Fibroblast of gingiva (primary cell): ENCODE measurements at places on chromosomes 5 and 9.
A peak's percentile ranks its signal among the peaks of the same experiment; 100 is the strongest.

GRCh38 chr9:133880851-133881661 is 111.1 kb downstream of the VAV2 start:
- DNase-seq: no peak

- no peak for DNase-seq
These were observed 25.9 kb upstream of the GLDC start for GRCh38 chr9:6671416-6671815.

- no peak for DNase-seq
These were observed 118.6 kb downstream of the FGF18 start for GRCh38 chr5:171537923-171538537.

DNA sequence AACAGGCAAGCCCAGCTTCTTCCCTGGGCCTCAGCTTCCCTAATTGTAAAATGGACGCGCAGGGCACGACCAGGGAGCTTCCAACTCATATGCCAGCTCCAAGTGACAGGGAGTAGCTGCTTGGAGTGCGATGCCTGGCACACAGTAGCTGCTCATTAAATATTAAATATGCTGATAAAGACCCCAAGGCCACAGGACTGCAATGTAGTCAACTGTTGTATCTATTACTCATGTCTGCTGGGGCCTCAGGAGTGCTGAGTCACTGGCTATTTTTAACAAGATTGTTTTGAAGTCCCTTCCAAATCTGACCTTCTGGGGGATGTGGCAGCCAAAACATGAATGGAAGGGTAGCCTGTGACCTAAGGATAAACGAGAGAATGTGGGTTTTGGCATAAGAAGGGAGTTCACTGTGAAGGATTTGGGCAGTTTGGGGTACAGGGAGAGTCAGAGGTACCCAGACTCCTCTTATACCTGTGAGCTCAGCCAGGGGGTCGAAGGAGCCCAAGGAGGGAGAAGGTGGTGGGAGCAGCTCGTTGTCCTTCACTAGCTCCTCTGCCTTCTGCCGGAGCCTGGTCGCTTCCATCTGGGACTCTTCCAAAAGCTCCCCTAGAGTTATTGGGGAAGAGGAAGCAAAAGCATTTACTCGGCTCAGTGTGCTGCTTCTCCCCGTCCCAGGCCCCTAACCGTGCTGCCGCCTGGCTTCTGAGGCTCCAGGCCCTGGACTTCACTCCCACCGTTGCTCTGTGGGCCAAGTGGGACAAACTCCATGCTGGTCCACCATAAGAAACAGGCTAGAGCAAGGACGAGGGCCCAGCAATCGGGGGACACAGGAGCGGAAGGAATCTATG is 17.5 kb downstream of the TNIP1 start:
- DNase-seq: peak; percentile 74

DNA sequence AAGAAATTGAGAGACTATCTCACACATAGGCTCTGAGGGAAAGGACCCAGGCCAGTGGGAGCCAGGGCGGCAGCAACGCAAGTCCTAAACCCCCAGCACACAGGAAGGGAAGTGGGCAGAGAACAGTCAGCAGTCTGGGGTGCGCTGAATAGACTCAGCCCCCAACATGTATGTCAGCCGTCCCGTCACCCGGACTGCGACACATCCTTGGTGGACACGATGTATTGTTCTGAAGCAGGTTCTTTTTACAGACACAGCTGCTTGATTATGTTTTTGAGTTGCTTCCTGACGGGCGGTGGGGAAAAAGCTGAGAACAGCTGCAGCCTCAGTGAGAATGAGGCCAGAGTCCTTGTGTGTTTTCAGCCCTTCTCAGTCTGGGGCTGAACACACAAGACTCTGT is 64.1 kb upstream of the CXCL14 start:
- DNase-seq: no peak

DNA sequence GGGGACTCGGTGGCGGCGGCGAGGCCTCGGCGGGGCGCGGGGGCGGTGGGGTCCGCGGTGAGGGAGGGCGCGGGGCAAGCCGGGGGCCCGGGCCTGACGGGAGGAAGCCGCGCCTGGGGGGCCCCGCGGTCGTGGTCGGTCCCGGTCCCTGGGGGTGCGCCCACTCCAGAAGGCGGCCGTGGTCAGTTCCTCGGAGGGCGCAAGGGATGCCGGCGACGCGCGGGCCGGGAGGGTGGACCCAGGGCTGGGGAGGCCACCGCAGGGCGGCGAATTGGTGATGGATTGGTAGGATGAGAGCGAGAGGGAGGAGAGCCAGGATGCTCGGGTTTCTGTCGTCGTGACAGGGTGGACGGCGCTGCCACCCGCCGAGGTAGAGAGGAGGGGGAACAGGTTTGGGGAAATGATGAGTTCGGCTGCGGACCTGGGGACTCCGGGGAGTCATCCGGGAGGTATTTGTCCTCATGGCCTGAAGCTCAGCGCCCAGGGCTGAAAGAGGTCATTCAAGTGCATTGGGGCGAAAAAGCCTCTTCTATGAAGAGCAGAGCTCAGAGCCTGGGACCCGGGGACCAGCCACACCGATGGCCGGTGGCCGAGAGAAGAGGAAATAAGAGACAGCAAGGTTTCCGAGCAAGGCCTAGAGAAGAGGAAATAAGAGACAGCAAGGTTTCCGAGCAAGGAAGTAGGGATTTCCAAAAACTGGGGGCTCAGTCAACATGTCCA is 557 bp downstream of the GNG10 start:
- peak; percentile 51 for DNase-seq

DNA sequence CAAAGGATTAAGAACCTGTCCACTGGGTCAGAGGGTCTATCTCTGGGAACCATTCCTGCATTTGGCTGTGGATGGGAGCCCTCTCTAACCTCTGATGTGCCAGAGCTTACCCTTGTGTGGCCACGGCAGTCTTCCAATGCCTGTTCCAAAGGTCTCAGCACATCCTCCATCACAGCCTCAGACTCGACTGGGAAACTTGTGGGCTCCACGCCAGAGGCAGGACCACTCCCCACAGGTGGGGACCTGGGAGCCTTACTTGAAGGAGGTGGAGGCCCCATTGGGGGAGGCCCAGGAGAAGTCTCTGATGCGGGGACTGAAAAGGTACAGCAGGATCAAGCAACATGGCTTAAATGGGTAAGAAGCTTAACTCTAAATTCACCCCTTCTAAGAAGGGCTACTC is 4.4 kb downstream of the EIF4EBP3 start:
- DNase-seq: no peak

- no peak for DNase-seq
These were observed 407.7 kb downstream of the SPOCK1 start for GRCh38 chr5:137091472-137091871.

DNA sequence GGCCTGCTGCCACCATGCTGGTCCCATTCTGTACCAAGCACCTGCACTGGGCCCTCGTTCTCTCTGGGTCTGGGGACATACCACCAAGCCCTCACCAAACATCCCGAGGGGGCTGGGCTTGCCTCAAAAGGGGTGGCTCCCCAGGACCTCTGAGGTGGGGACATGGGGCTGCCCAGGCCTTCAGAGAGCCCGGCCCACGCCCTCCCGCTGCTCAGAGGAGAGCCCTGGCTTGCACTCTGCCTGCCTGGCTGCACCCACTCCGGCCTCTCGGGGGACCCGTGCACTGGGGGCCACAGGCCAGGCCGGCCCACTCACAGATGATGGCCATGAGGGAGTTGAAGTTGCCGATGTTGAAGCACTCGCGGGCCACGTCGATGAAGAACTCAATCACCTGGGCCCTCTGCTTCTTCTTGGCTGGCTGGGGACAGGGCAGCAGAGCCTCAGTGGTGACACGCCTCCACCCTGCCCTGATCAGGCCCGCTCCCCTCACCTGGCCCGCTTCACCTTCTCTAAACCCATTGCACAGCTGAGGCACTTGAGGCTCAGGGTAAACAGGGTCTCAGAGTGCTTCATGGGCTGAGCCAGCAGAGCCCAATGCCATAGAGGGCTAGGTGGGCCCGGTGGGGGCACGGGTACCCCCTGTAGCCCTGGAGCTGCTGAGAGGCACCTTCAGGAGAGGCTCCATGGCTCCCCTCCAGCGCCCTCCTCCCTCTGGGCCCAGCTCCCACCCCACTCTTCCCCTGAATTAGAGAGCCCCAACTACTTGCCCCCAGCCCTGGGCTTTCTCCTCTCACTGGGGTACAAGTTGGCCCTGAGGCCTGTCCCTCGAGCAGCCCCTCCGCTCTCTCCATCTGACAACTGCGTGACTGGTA is 47.7 kb upstream of the RNF130 start:
- no peak for DNase-seq
